ENCODE measurements at places on chromosomes 16 and 17.

DNA sequence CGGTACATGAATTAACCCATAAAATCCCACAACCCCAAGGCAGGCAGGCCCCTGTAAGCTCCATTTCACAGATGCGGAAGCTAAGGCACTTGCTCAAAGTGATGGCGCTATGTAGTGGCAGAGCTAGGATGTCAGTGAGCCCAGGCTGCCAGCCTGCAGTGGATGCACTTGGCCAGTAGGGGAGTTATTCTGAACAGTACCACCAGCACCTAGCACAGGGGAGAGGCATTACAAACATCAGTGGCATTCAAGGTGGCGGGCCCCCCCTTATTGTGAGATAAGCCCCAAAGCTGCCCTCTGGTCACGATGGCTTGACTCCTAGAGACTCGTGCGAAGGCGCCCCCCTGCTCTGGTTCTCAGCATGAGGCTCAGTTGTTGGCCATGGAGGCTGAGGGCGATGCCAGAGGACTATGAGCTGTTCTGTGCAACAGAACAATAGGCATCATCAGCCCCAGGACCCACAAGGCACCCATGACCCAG lies 33.8 kb downstream of the GTF3C1 start:
- DNase-seq, result no peak

- no peak for DNase-seq
These were observed 140 bp downstream of the FSCN2 start for GRCh38 chr17:81528384-81528650.

GRCh38 chr17:4540687-4541327 lies 14.4 kb downstream of the MYBBP1A start:
- DNase-seq, result no peak

- DNase-seq, result no peak
These were observed 2.7 kb downstream of the XYLT1 start for GRCh38 chr16:17467923-17468540.

DNA sequence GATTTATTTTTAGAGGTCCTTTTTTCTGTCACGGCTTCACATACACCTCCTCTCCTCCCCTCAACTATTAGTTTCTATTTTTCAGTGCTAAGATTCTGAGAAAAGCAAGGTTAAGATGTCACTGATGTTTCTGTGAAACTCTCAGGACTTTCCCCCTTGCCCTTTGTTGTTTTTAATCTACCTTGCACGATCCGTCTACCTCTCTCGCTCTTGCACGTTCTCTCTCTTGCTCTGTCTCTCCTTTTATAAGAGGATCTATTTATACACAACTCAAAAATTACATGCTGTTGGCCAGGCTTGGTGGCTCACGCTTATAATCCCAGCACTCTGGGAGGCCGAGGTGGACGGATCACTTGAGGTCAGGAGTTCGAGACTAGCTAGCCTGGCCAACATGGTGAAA lies 43.6 kb downstream of the RPA1 start:
- DNase-seq, result no peak

GRCh38 chr16:67329901-67330300 lies 3.3 kb downstream of the LRRC36 start:
- DNase-seq, result no peak

DNA sequence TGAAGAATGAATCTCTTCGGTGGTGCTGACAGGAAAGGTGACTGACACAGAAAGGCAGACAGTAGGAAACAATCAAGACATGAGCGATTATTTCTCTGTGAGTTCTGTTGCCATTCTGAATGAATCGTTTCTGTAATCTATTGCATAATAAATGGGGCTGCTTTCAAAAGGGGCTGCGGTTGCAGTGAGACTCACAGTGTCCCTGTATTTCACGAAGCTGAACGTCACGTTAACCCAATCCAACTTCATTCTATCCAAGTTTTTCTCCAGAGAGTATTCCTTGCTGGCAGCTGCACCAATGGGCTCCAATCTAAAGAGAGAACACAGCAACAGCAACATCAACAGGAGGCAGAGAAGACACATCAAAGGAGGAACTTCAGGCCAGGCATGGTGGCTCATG lies 75.4 kb downstream of the DNAH3 start:
- no peak for DNase-seq

GRCh38 chr16:24041834-24042631 lies 206.2 kb downstream of the PRKCB start:
- DNase-seq, result peak; percentile 62

GRCh38 chr17:82240506-82241182 lies 11.8 kb downstream of the SLC16A3 start:
- no peak for DNase-seq

DNA sequence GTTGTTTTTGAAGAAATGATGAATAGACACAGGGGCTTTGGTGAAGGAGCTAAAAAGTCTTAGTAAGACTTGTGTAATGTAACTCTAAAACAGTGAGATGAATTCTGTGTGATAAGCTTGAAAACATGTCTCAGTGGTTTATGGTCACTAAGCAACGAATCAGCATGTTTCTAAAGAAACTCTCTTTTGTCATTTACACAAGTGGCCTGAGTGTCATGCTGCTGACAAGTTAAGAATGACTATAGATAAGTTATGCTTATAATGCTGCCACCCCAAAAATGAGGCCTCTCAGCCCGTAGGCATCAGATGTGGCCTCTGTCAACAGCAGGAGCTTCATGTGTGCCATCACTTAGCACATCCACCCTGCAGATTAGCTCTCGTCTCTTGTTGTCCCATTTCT lies 8.7 kb downstream of the COX10 start:
- no peak for DNase-seq

DNA sequence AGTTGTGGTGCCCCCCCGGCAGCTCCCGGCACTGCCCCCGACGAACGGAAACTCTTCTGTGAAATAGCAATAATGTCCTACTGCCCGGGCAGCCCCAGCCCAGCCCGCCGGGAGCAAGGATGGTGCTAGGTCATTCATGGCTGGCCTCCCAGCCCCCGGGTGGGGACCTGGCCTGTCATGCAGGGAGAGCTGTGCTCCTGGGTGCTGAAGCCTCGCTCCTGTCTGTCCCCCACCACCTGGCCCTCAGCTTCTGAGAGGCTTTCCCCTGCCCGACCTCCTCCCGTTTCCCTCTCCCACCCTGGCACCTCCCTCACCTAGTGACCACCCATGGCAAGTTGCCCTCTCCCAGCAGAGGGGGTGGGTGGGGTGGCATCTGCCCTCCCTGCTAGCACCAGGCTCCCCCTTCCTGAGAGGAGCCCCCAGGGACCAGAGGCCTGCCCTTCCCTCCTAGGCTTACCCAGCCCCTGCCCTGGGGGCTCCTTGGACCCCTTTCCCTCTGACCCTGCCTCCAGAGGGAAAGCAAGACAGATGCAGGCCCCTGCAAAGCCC lies 13.5 kb downstream of the PAM16 start:
- DNase-seq, result no peak

- DNase-seq, result no peak
These were observed 8.9 kb downstream of the IST1 start for GRCh38 chr16:71904239-71904638.

DNA sequence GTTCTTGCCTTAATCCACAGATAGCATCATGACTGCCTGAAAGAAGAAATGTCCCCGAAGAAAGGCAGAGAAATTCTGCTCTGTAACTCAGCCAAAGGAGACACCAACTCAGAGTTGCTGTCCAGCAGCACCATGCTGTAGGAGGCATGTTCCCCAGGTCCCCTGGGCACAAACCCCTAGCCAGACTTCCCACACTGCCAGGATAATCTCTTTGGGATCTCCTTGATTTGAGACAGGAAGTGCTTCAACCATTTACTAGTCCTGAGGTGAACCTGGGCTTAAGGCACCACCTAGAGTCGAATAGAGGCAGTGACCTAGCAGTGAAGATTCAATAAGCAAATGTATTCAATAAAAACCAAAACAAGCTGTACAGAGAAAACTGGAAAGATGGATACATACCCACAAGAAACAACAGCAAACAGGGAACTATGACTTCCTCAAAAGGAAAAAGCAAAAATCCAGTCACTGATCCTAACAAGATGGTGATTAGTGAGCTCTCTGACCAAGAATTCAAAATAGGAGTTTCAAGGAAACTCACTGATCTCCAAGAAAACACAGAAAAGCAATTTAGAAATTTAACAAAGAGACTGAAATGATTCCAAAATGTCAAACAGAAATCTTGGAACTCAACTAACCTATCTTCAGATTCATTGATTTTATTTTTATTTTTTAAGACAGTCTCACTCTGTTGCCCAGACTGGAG lies 5.7 kb downstream of the OR4D2 start:
- no peak for DNase-seq

DNA sequence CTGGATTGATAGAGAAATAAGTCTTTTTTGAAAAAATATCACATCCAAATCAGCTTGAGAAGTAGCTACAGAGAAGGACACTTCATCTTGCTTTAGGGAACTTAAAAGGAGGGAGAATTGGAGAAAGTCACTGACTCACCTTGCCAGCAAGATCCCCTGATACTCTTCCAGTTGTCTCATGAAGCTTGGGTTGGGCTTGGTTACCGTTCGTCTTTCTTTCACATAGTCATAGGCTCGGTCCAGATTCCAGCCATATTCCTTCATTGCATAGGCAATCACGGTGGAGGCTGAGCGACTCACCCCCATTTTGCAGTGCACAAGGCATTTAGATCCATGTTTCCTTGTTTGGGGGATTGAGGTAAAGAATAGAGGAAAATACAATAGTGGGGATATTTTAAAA lies 25.3 kb upstream of the CORO6 start:
- no peak for DNase-seq

- no peak for DNase-seq
These were observed 41.7 kb upstream of the CREBBP start for GRCh38 chr16:3922241-3922640.

GRCh38 chr16:17386229-17386628 lies 84.5 kb downstream of the XYLT1 start:
- DNase-seq, result no peak

DNA sequence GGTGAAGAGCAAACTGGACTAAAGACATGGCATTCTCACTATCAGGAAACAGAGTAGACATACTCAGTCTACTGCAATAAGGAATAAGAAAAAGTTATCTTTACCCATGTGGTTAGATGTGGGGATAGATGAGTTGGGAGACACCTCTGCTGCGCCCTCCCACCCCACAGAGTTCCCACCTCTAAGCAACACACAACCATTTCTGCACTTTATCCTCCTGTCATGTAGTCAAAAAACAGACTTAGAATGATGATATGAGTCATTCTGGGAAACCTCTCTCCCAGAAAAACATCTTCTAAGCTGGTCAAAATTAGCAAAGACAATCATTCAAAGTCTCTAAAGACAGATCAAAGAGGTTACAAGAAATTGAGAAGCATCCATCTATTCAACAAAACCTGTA lies 94.9 kb downstream of the CACNG1 start:
- no peak for DNase-seq

DNA sequence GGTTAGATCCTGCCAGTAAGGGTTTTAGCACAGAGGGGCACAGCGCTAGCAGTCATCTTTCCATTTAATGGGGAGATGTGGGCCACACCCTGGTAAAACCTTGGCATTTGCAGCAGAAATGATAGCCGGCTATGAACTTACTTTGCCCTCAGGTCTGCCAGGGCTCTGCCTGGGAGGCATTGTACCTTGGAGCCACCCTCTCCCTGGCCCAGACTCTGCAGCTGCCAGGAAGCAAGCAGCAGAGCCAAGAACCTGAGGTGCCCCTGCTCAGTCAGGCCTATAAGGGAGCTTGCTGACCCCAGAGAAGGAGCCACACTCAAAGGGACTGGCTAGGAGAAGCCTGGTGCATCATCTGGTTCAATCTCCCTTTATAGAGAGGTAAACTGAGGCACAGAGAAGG lies 23.7 kb upstream of the PHF12 start:
- DNase-seq, result no peak

DNA sequence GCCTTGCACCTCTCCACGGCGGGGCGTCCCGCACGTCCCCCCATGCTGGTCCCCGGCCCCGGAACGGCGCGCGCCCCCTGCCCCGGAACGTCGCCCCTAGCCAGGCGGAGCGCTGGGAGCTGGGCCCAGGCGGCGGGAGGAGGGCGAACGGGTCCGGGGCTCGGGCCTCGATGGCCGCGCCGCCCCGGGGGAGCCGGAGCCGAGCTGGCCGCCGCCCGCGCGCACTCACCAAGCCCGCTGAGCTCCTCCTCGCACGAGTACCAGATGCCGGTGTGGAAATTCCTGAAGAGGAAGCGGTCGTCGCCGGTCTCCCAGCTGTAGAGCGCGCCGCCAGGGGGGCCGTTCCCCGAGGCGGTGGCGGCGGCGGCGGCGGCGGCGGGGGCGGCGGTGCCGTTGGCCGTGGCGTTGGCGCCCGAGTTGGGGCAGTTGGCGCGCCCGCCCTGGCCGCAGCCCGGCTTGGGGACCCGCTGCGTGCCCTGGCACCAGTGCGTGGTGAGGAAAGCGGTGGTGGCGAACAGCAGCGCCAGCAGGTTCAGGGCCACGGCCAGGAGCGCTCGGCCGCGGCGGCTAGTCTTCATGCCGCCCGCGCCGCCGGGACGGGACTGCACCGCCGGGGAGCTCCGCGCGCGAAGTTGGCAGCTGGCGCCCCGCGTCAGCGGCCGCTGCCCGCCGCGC lies 530 bp downstream of the GSG1L start:
- no peak for DNase-seq

GRCh38 chr17:77459018-77459755 lies 318.4 kb downstream of the SEC14L1 start:
- no peak for DNase-seq

- DNase-seq, result no peak
These were observed 1.9 kb downstream of the CBX2 start for GRCh38 chr17:79779661-79780365.

- DNase-seq, result no peak
These were observed 7.9 kb upstream of the DHRS11 start for GRCh38 chr17:36583787-36584186.

DNA sequence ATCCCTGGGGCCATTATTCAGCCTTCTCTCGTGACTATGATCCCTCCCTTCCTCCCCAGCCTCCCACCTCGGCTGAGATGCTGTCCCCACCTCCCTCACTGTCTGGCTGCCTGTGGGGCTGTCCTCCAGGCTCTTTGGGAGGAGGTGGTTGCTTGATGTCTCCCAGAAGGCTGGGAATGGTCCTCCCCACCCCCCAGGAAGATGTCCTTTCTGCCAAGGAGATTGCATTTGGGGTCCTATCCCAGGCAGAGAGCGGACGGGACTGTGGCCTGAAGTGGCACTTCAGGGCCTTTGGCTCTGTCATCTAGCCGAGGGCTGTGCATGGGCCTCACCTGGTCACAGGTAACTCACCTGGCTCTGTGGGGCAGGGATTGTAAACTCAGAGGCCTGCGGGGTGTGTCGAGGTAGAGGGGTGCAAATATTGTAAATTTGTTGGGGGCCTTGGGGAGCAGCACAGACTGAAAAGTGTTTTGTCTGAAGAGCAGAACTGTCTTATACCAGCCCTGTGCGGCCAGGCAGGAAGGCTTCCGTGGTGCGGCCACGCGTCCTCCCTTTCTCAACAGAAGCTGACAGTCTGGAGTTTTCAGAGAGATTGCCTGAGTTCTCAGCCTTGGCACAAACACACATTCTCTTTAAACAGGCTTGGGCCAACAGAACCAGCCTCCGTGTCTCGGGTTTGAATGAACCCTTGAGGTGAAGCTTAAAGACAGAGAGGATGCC lies 177.9 kb downstream of the SEC14L1 start:
- DNase-seq, result no peak

DNA sequence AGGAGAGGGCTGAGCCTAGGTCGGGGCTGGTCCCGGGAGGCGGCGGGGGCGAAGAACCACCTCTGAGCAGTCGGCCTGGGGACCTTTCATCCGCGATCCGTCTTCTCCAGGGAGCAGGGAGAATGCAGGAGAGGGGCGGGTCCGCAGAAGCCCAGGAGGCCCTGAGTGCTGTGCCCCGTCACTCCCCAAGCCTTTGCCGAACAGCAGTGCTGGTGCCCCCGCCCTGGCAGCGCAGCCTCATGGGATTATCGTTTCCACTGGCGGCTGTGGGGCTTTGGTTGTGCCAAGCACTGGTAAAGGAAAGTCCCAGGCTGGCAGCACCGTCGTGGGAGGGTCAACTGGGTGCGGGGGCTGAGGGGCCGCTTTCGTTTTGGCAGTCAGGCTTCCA lies 631 bp downstream of the TBL3 start:
- no peak for DNase-seq

Data from activated CD8-positive, alpha-beta memory T cell treated with anti-CD3 and anti-CD28 coated beads for 4 hours (primary cell).